ENCODE measurements at places on chromosomes 3 and 15. TPM values are rescaled to one million over a fixed set of nuclear protein-coding genes. Genes with fewer than 3 reads are reported as not detected.
A peak's percentile ranks its signal among the peaks of the same experiment; 100 is the strongest.

DNA sequence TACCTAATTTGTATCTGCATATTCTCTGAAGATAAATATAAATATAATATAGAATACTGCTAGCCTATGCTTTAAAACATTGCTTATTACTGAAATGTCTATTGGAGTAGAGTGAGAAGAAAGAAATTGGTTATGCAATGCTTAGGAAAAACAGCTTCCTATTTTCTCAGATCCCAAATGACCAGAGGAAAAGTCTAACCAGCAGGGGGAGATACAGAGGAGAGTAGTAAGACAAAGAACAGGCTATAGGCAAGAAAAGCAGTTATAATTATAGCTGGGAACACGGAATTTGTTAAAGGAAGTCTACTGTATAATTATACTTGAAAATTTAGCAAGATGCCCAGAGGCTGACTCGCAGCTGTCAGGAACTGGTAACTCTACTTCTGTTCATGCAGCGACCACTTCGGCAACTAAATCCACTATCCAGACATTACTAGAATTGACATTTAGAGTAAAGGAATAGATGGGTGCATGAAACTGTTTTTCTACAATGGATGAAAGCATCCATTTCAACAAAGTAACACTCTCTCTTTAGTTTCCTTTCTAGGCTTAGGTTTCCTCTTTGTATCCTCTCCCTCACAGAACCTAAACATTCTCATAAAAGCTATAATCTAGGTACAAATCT is 97.2 kb downstream of the TBC1D5 start:
- DNase-seq, result peak; percentile 23

DNA sequence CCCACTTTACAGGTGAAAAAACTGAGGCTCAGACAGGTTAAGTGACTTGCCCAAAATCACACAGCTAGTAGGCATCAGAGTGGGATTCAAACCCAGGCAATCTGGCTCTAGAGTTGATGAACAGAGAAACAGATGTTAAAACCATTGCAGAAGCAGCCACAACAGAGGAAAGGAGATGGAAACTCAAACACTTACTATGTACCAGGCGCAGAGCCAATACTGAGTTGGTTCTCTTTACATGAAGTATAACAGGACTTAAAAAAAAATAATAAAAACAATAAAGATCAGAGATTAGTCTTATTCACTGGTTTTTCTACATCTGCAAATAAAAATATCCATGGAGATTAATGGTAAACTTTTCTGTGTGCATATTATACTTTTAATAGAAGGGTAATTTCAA is 84.9 kb upstream of the SPATA12 start:
- no peak for DNase-seq

GRCh38 chr15:82750831-82751180 is 41.1 kb upstream of the AP3B2 start:
- DNase-seq, result peak; percentile 34

- no peak for DNase-seq
Measured at GRCh38 chr3:70580021-70580420, 267.6 kb upstream of the MDFIC2 start.

DNA sequence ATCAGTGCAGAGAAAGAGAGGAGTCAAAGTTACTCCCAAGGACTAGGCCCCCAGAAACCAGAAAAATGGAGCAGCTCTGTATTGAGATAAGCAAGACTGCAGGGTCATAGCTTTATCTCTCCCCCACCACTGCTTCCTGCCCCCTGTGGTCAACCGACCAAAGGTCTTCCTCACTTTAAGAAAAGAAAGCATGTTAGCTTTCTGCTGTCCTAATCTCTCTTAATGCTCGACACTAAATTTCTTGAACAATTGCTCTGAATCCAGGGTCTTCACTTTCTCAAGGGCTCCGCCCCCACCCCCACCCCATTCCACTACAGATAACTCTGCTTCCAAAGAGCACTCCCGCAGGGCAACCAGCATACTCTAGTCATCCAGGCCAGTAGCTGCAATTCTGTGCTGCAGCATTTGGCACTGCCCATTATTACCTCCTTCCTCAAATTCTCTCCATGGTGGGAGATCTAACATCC is 31.9 kb downstream of the TNIK start:
- no peak for DNase-seq

- DNase-seq, result no peak
Measured at GRCh38 chr3:138916824-138917223, 30.1 kb downstream of the FOXL2 start.

DNA sequence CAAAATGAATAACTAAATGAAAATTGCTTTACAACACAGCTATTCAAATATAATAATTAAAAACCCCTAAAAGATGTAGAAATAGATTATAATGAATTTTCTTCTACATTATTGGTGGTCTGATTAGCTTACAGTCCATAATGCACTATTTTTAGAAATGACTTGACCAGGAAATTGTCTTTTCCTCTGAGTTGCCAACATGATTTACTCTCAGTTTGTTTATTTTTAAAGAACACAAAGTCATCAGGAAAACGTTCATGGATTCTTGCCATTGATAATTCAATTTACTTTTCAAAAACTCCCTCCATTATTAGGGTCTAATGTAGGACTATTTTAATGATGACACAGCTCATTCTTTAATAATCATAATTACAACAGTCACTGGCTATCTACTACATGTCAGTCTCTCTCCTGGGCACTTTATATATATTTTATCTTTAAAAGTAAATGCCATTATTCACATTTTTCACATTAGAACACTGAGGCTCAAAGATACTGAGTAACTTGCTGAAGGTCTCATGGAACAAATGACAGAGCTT is 1.1 kb downstream of the TM4SF18 start:
- DNase-seq, result no peak

DNA sequence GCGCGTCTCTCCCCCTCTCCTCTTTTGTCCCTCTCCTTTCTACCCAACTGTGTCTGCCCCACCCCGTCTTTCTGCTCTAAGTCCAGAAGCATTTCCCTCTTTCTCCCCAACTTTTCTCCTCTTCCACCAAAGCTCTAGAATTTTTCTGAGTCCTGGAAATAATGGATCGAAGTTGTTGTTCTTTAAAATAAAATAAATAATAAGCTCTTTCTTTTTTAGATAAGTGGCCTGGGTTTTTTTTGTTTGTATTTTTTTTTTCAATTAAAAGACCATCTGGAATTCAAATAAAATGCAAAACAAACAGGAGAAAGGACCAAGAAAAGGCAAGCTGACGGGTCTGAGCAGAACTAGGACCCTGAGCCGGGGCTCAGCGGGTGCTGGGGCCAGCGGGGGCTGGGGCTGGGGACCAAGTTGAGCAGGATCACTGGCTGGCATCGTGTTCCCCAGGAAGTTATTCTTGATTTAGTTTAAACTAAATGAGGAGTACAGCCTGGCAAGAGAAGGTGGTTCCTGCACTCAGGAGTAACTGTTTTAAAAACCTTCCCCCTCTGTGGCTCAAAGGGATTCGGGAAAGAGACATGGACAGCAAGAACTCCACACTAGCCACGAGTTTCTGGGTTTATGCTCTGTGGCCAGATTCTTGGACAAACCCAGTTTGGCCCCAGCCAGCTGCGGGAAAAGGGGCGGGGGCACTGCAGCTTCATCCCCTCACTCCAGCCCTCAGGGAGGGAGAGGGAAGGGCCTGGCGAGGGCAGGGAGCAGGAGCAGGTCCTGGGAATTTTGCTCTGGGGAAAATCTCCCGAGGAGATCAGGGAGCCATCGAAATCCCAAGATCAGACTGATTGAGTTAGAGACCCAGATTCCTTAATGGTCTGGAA is 8.4 kb downstream of the GATA2 start:
- DNase-seq, result no peak

The TTLL13 gene
- 0.18 TPM for polyA plus RNA-seq

Measured in muscle of back (tissue), 13 donors.